ENCODE measurements at places on chromosomes 6 and 20. TPM values are rescaled to one million over a fixed set of nuclear protein-coding genes. Genes with fewer than 3 reads are reported as not detected.

DNA sequence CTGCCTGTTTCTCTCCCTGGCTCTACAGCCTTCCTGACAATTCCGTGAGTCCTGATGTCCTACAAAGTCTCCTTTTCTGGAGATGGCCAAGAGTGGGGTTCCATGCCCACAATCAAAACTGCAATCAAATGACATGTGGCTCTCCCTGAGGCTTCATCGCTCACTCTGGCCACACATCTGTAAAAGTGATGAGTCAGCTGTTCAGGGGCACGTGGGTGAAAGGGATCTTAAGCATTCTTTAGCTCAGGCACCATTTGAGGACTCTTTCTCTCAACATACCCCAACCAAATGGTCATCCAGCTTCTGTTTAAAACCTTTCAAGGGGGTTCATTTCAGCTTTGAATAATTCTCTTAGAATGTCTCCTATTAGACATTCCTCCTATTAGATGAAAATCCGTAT lies 42.3 kb upstream of the EYA2 start:
- no peak for DNase-seq

DNA sequence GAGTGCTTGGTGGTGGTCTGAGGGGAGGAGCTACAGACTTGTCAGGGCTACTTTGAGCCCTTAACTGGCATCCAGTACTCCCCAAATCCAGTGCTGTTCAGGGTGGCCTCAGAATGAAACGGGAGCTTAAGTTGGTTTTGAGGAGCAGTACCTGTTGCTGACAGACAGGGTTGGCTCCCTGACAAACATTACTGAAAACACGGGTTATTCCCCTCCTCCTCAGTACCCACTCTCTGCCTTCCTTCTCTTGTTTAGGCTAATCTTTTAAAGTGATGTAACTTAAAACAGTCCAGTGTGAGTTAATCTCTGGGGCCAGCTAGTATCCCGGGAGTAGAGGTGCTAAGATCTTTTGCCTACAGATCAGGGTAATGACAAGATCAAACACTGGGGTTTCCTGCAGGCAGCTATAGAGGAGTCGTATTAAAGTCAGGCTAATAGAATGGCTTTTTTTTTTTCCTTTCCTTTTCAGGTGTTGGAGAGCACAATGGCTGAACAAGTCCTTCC lies 3.7 kb downstream of the TNFAIP3 start:
- peak; percentile 67 for DNase-seq

ACTL10 gene
- total RNA-seq, result not detected

DNA sequence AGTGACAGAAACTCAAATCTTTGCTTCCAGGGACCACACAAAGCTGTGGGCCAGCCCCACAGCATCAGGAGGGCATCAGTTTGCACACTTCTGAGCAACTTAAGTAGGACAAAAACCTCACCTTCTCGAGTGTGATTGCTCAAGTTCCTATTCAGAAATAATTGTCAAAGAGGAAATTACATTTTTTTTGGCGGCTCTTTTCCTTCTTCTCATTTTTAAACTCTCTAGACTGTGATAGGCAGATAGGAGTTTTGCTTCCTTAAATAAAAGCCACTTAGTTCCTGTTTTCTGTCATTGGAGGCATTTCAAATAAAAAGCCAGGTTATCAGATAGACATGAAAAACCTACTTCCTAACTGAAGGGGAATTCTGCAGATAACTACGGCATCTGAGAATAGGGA lies 11.2 kb upstream of the TAGAP start:
- DNase-seq, result no peak

DNA sequence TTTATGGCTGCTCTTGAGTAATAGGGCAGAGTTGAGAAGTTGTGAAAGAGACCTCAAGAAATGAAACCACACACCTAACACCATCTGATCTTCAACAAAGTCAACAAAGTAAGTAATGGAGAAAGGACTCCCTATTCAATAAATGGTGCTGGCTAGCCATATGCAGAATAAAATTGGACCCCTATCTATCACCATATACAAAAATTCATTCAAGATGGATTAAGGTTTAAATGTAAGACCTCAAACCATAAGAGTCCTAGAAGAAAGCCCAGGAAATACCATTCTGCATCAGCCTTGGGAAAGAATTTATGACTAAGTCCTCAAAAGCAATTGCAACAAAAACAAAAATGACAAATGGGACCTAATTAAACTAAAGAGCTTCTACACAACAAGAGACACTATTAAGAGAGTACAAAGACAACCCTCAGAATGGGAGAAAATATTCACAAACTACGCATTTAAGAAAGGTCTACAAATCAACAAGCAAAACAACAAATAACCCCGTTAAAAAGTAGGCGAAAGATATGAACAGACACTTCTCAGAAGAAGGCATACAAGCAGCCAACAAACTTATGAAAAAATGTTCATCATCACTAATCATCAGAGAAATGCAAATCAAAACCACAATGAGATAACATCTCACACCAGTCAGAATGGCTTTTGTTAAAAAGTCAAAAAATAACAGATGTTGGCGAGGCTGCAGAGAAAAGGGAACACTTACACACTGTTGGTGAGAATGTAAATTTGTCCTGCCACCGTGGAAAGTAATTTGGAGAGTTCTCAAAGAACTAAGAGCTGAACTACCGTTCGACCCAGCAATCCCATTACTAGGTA lies 4.0 kb downstream of the MAP3K5 start:
- DNase-seq, result no peak

All from SK-MEL-5 (cell line).